Stimulated activated CD8-positive, alpha-beta memory T cell treated with anti-CD3 and anti-CD28 coated beads, Interleukin-7, amount 100 ng/mL, for 1 hour (primary cell): ENCODE measurements at places on chromosomes 6 and 20.

DNA sequence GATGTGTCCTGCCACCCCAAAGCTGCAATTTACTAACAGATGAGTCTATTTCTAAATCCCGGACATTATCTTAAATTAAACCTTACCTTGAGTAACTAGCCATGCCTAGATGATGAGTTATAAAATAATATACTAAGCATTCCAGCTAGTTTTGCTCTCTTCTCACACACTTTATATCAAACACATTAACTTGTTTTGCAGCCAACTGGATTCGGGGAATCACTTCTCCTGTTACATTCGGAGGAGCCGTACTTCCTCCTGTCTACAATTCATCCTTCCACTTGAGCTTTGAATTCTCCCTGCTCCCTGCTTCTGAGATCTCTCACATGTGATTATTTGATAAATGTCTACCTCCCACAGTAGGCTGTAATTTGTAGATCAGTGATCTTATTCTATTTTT is 420.1 kb downstream of the GJA1 start:
- no peak for DNase-seq

- no peak for DNase-seq
Measured at GRCh38 chr6:93932175-93932574, 512.8 kb upstream of the EPHA7 start.

DNA sequence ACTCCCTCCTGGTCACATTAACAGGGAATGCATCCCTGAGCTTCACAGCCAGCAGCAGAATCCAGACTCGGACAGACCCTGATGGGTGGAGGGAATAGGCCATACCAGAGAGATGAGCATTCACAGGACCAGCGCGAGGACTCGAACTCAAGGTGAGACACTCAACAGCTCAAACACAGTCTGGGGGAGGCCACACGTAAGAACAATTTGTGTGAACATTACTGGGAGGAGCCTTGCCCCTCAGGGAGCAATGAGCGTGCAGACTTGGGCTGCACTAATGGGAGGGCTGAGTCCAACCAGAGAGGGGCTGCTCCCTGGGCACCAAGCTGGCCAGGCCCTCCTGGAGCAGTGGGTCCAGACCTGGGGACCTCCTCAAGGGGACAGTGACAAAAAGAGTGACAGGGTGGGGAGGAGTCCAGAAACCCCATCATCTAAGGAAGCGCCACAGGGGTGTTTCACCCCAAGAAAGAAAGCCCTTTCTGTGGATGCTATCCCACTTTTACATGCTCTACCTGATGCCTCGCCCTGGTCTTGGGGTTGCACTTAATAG is 118.4 kb downstream of the MRPL14 start:
- no peak for DNase-seq

- DNase-seq = no peak
Measured at GRCh38 chr20:19823216-19823615, 65.2 kb downstream of the RIN2 start.
